ENCODE measurements at places on chromosomes 13 and 19.

GRCh38 chr13:44508562-44509077, 67.5 kb downstream of the TSC22D1 start:
- DNase-seq, result no peak

- DNase-seq, result no peak
Observed at GRCh38 chr13:33184112-33184490, 101.5 kb downstream of the STARD13 start.

GRCh38 chr19:11496391-11497163, 9.1 kb downstream of the ZNF653 start:
- peak; percentile 39 for DNase-seq

- DNase-seq, result no peak
Observed at GRCh38 chr13:21014502-21015170, 46.8 kb downstream of the LATS2 start.

DNA sequence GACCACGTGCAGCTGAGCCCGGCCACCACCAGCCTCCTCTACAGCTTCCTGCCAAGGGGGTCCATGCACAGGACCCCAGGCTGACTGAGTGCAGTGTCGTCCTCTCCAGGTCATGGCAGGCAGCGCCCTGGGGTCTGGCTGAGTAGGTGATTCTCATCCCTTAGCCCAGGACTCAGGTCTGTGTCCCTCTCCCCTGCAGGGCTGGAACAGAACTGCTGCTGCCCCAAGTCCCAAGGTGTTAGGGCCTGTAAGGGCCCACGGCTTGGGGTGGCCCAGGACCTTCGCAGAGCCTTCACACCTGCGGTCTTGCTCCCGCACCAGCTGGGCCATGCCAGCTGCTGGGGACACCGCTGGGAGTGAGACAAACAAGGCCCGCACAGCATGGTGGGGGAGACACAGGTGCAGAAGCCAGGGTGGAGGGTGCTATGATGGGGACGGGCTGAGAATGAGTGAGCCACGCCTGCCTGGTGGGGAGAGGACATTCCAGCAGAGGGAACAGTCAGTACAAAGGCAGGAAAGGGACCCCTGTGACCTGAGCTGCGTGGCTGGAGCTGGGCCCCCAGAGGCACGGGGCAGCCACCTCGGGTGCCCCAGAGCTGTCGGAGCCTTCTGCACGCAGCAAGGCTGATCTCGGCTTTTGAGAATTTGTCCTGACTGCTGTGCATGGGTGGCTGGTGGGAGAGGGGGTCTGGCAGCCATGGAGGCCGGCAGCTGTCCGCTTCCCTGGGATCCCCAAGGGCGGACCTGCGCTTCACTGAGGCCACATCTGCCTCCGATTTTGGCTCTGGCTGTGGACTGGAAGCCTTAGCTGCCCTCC, 11.9 kb downstream of the PLEKHF1 start:
- no peak for DNase-seq

DNA sequence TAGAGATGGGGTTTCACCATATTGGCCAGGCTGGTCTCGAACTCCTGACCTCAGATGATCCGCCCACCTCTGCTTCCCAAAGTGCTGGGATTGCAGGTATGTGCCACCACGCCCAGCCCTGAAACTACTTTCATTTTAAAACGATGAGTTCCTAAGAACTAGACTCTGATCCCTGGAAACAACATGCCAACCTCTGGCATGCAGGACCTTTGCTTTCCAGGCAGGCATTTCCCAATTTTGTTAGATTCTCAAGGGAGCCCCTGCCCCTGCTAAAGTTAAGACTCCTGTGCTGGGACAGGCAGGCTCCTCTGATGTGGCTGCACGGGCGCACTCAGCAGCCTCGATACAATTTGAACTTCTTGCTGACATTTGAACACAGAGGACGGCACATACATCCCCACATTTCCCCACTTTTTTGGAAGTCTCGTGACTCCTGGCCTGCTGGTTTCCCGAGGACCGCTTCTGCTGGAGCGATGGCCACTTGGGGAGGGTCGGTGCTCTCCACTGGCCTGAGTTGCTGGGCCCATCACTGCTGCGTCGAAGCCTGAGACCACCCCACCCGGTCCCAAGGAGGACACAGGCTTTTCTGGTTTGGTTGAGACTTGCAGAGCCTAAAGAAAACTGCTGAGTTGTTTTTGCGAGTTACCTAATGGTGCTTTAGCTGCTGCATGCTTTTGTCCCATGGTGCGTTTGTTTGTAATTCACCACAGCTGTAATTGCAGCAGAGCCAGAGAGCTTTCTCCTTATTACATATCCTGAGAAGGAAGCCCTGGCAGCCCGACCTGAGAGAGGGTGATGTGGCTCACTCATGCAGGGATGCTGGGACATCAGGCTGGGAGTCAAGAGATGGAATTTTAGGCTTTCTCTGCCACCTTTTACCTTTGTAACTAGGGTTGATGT, 8.2 kb downstream of the ATP11A start:
- no peak for DNase-seq

DNA sequence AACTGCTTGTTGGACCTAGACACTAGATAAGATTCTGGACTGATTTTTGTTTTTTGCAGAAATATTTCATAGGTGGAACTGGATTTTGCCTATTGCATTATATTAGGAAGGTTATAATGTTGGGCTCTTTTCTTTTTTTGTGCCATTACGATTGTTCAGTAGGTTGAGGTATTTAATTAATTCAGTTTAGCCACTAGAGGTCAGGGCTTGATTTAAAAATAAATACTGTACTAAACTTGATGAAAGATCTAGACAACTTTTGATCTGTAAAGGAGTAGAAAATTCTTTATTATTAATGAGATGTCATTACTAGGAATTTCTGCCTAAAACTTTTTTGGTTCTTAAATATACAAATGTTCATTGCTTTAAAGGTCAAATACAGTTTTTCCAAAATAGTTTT, 15.2 kb upstream of the SUPT20H start:
- DNase-seq, result no peak

DNA sequence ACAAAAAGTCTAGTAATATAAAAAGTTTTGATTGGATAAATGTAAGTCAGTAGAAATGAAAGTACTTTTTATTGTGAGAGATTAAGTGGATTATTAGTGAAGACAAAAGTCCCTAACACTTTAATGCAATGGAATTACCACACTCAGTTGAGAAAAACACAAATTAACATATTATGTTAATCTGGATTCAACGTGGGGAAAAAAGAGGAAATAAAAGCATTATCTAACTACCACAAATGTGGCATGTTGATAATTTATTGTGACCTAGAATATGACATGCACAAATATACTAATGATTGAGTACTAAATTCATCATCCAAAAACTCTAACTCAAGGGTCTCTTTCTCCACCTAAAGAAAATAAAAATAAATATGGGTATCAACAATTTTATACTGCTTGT, 41.5 kb downstream of the FOXO1 start:
- no peak for DNase-seq

DNA sequence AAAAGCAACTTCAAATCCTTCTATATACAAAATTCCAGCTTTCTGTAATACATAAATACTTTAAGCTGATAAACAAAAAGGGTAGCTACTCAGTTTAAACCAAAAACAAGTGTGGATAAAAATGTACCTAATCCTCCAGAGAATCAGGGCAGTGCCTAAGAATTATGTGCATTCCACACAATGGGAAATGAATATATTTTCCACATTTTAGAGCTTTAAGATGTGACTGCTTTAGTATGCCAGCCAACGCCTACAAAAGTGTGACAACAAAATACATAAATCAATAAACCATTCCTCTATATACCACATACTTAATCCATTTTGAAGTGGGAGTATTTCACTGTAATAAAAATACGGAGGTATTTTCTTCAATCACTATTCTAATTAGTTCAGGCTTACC, 275.3 kb downstream of the DCT start:
- no peak for DNase-seq

DNA sequence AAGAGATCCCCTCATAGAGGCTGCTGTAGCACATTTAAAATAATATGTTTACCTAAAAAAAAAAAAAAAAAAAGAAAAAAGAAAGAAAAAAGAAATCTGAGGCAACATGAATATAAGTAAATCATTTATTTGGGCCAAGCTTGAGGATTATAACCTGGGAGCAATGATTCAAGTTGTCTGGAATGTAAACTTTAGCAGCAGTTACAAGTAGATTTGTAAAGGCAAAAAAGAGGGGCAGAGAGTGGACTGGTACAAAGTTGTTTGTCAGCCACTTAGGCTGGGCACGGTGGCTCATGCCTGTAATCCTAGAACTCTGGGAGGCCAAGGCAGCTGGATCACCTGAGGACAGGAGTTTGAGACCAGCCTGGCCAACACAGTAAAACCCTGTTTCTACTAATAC, 11.3 kb downstream of the ZNF43 start:
- DNase-seq, result no peak

GRCh38 chr13:51675385-51675784, 91.1 kb downstream of the WDFY2 start:
- DNase-seq, result peak; percentile 73

- no peak for DNase-seq
Observed at GRCh38 chr19:39474139-39474620, 6.5 kb upstream of the TIMM50 start.

GRCh38 chr13:27923794-27924528, 4.2 kb downstream of the PDX1 start:
- no peak for DNase-seq

DNA sequence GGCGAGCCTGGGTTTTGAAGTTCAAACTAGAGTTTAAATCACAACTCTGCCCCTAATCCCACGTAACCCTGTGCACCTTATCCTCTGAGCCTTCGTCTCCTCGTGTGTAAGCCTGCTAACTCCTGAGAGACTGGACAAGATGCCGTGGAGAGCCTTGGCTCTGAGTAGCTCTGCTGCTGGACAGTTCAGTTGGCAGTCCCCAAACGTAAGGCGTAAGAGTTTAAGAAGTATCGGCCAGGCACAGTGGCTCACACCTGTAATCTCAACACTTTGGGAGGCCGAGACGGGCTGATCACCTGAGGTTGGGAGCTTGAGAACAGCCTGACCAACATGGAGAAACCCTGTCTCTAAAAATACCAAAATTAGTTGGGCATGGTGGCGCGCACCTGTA, 4.7 kb upstream of the CD79A start:
- no peak for DNase-seq

GRCh38 chr19:30762651-30763050, 390.5 kb downstream of the ZNF536 start:
- DNase-seq, result no peak

DNA sequence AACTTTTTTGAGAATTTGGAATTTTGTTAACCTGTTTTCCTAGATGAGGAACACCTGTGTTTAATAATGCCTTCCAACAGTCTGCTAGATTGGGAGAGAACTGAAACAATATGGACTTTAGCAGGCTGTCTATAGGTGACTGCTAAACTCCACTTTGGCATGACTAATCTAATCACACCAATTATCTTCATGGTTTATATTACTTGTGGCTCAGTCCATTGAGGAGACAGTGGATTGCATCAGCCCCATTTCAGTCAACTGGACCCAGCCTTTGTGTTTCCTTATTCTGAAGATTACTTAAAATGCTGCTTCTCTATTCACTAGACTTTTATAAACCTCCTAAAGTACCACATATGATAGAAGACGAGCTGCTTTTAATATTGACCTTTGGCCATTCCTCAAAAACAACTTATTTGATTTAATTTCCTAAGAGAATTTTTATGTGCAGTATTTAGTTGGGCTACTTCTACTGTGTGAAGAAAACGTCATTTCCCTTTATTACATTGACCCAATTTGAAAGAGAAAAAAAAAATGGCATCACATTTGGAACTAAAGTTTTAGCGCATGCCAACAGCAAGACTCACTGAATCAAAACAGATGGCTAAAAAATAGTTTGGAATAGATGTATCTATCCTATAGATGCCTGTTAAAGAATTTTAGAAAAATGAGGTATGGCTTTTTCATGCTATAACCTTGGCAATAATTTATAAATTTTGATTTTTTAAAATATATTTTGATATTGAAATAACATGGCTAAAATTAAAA, 295.8 kb downstream of the NDFIP2 start:
- no peak for DNase-seq

GRCh38 chr13:36973621-36974295, 25.4 kb downstream of the ALG5 start:
- no peak for DNase-seq

Measured in epithelial cell of prostate (primary cell).